AG20443 (cell line): ENCODE measurements at places on chromosomes 3 and 15.

- DNase-seq = no peak
Observed at GRCh38 chr3:124089214-124089613, 97.3 kb upstream of the ROPN1 start.

- no peak for DNase-seq
Observed at GRCh38 chr15:90860450-90860849, 7.9 kb upstream of the FURIN start.

DNA sequence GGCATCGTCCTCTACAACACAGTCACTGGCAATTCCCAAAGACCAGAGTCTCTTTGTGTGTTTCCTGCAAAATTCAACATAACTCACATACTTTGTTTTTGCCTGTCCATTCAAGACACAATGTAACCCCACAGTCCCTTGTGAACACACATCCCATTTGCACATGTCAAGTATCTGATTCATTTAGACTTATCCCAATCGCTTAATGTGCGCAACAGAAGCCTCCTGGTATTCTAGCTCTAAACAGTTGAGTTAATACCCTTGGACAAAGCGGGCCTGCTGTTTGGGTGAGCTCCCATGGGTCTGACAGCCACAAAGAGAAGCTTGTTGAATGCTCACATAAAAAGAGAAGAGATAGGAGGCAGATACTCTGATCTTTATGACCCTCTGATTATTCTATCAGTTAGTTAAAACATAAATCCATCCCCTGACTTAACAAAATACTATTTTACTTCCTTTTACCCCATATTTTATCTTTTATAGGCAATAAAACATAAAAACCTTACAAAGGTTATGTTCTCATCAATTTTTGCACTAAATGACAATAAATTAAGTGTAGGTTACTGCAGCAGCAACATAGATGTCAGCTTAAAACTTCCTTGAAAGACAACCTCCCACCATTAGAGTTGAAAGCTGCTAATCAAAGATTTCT lies 79.4 kb downstream of the ANXA2 start:
- DNase-seq = no peak

GRCh38 chr15:94272251-94272898 lies 41.0 kb downstream of the MCTP2 start:
- DNase-seq = no peak

GRCh38 chr3:133123636-133124035 lies 85.4 kb downstream of the TMEM108 start:
- DNase-seq = no peak

- peak; percentile 91 for DNase-seq
Observed at GRCh38 chr15:76139368-76140073, 79.7 kb downstream of the TMEM266 start.

DNA sequence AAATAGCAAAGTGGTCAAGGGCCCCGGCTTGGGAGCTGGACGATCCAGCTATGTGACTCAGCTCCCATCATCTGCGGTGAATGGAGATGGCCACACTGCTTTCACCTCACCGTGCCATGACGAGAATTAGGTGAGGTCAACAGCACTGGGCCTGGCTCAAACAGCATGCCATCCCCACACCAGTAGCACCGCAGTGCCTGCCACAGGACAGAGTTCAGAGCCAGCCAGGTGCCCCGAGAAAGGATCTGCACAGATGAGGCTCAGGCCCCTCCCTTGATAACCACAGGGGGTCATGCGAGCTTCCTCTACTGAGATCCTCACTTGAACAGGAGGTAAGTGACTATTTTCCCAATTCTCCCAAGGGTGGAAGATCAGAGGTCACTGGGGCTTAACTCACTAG lies 29.4 kb downstream of the ZXDC start:
- DNase-seq = no peak

- no peak for DNase-seq
Observed at GRCh38 chr3:130465521-130465920, 51.5 kb upstream of the COL6A6 start.

DNA sequence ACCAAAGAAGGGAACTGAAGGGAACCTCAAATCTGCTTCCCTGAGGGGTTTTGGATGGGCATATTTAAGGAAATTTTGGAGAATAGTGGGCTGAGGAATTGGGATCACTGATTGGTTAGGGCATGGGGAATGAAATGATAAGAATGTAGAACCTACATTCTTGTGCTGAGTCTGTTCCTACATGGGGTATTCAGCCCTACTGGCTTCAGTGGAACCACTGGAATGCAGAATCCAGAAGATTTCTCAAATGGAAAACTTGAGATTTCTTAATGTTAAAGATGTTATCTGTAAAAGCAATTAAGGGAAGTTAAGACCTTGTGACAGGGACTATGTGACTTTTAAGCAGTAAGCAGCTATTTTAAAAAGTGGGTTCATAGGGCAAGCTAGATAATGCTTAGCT lies 1062.4 kb downstream of the AGBL1 start:
- DNase-seq = no peak

DNA sequence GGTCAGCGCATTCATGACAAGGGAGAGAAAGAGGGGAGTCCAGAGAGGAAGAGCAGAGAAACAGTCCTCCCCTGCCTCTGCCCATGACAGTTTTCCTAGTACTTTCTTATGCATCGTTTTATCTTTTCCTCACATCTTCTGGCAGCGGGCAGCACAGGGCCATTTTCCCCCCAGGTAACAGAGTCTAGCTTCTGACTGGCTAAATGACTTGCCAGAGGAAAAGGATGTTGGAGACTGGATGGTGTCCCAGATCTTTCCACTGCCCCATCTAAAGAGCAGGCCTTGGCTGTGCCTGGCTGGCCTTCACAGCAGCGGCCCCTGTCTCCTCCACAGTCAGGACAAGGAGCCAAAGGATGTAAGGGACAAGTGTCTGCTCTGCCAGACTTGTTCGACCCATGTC lies 59.3 kb downstream of the CTDSPL start:
- DNase-seq = no peak

- DNase-seq = peak; percentile 21
Observed at GRCh38 chr3:98513091-98513511, 9.6 kb downstream of the CLDND1 start.

GRCh38 chr3:55160241-55160983 lies 232.6 kb upstream of the LRTM1 start:
- peak; percentile 89 for DNase-seq

GRCh38 chr3:141308588-141309218 lies 59.6 kb upstream of the ZBTB38 start:
- peak; percentile 52 for DNase-seq

DNA sequence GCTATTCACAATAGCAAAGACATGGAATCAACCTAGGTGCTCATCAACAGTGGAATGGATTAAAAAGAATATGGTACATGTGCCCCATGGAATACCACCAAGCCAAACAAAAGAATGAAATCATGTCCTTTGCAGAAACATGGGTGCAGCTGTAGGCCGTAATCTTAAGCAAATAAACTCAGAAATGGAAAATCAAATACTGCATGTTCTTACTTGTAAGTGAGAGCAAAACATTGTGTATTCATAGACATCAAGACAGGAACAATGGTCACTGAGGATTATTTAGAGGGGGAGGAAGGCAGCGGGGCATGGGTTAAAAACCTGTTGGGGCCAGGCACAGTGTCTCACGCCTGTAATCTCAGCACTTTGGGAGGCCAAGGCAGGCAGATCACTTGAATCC lies 304.7 kb upstream of the ROBO2 start:
- no peak for DNase-seq

- DNase-seq = no peak
Observed at GRCh38 chr3:21795921-21796320, 44.9 kb upstream of the ZNF385D start.

- DNase-seq = no peak
Observed at GRCh38 chr3:36457667-36458066, 77.4 kb downstream of the STAC start.

DNA sequence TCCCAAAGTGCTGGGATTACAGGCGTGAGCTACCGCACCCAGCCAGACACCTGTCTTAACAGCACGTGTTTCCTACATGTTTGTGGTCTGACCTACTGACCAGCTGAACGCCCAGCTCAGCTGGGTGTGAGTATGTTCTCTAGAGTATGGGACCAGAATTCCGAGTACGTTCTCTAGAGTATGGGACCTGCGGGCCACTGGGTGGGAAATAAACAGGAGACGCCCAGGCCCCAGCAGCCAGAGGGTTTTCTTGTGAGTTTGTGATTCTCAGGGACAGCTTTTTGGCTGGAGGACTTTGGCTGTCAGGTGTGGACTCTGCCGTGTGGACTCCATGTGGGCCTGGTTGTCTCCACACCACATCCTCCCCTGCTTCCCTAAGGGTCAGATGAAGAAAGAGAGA lies 87.3 kb downstream of the CHRD start:
- DNase-seq = no peak

DNA sequence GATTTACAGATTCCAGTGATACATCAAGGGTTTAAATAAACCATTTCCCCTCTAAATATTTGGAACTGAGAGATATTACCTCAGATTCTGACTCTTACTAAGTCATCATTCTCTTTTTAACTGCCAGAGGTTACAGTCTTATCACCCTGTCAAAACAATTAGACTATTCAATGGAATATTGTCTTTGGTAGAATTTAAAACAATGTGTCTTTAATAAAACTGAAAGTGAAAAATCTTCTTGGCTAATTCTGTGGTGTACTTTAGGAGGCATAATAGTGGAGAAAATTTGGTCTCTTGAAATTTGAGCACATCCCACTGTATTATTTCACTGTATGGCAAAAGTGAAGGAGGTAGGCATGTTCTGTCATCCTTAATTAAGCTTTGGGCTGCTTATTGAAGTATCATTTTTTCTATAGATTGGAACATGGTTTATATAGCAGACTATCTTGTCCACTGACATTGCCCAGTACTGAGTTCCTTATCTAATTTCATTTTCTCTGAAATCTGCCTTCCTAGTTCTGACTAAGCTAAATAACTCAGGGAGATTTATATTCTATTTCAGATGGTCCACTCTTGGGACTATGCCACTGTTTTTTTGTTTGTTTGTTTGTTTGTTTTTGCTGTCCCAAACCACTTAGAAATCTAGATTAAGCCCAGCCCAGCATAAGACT lies 48.0 kb upstream of the UTS2B start:
- DNase-seq = no peak

GRCh38 chr15:90376789-90377188 lies 11.3 kb upstream of the IQGAP1 start:
- no peak for DNase-seq

- peak; percentile 91 for DNase-seq
Observed at GRCh38 chr3:157542711-157543500, 39.7 kb upstream of the VEPH1 start.

DNA sequence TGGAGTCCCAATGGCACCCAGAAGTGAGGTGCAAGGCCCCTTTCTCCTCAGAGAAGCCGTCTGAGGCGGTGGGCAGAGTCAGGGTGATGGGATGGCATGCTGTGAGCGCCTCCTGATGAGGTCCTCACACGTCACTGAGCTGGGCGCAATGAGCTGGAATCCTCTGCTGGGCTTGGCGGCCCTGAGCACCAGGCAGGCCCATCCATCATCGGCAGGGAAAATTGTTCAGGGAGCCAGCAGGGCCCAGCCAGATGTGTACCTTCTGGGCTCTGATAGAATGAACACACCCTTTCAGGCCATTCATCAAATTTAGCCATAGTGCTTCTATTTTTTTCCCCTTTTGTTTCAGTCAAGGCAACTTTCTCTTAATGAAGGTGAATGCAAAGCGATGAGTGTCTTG lies 43.7 kb downstream of the FAM3D start:
- DNase-seq = no peak

- DNase-seq = peak; percentile 41
Observed at GRCh38 chr15:99976811-99977271, 243.6 kb upstream of the LYSMD4 start.

- DNase-seq = peak; percentile 91
Observed at GRCh38 chr3:184777566-184778356, 34.2 kb upstream of the VPS8 start.

- DNase-seq = no peak
Observed at GRCh38 chr3:150300852-150301517, 107.1 kb upstream of the TSC22D2 start.

- no peak for DNase-seq
Observed at GRCh38 chr3:181912384-181912783, 200.7 kb downstream of the SOX2 start.

DNA sequence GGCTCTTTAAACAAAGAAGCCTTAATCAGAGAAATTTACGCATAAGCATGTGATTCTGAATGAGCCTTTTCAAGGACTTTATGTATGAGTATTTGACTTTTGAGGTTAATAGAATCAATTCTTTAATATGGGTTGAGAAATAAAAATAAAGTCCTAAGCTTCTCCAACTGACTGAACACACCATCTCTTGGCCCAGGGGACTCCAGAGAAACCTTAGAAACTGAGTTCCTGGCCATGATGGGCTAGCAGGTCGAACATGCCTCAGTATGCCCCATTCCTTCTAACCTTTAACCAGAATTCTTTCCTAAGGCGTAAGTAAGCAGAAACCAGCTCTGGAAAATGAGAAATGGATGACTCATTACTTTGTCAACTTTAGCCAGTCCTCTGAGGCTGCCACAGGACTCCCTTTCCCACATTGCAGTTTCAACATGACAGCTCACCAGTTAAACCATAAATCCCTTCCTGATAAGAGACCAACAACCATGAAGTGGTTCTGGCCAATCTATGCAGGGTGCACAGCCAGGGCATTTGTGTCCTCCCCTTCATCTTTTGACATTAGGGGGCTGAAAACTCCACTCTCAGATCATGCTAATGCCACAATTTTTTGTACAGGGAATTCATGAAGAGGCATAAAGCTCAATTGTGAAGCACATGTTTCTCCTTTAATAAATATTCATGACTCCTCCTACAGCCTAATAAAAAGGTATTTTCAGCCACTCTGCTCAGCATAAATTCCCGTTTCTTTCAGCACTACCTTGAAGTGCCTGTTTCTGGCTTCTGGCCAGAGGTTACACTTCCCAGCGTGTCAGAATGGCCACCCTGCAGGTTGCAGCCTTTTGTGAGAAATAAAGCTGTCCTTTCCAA lies 33.3 kb downstream of the TM4SF18 start:
- peak; percentile 78 for DNase-seq

GRCh38 chr15:43048935-43049334 lies 56.9 kb downstream of the UBR1 start:
- DNase-seq = no peak

DNA sequence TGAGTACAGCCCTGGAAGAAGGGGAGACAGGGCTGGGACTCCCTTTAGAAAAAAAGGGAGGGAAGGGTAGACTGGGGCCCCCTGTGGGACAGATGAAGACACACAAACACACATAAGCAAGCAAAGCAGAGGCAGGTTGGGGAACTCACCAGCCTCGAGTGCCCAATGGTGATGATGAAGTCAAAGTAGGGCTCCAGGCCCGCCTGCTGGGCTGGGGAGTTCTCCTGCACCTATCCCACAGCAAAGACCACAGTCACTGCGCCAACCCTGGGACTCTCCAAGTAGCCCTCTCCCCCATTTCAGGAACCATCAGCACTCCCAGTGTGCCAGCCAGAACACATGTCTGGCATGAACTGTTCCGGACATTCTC lies 4.1 kb downstream of the GORASP1 start:
- DNase-seq = no peak

DNA sequence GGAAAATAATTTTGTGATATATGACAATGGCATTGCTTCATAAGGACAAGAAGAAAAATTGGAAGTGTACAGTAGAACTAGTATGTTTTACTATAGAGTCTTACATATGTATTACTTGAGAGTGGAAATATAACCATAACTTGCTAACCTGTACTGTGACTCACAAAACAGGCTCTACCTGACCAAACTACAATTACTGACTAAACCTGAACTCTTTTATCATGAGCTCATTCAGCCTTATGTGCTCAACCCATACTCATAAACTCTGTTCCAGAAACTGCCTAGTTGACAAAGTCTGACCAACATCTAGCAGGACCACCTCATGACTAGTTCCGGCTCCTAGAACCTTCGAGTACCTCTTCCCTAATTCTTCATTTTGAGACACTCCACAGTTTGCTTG lies 6.3 kb downstream of the CDIN1 start:
- DNase-seq = no peak
